ENCODE measurements at places on chromosomes 11 and 22.

GRCh38 chr22:45999379-45999971 is 22.5 kb upstream of the WNT7B start:
- DNase-seq = no peak

- DNase-seq = no peak
Observed at GRCh38 chr11:32331098-32331497, 104.2 kb downstream of the WT1 start.

DNA sequence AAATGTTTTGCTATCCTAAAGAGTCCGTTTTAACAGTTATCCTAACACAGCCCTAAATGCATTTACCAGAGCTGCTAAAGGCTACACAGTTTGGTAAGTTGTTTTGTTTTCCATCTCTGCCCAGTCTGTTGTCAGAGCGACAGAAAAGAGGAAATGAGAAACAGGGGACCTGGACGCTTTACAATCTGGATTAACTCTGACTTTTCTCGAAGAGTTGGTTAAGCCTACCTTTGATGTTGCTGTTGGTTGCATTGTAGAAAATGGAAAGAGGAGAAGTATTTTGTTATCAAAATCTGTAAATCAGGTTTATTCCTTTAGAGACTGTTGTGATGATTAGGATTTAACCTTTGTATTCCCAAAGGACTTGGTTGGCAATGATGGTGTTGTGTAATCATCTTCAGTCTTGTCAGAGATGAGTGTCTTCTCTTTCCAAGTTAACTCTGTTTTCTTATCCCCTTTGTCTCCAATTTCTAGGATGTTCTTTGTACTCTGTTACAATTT is 481 bp downstream of the ANGPTL5 start:
- no peak for DNase-seq

- DNase-seq = peak; percentile 4
Observed at GRCh38 chr11:115775846-115776245, 271.6 kb upstream of the CADM1 start.

GRCh38 chr11:67651976-67652781 is 1.6 kb upstream of the ACY3 start:
- DNase-seq = no peak

GRCh38 chr11:44351006-44351660 is 41.2 kb upstream of the ALX4 start:
- DNase-seq = no peak

GRCh38 chr22:30783021-30783420 is 88.3 kb downstream of the OSBP2 start:
- DNase-seq = no peak

GRCh38 chr22:25940479-25940878 is 198.5 kb downstream of the MYO18B start:
- DNase-seq = peak; percentile 13

DNA sequence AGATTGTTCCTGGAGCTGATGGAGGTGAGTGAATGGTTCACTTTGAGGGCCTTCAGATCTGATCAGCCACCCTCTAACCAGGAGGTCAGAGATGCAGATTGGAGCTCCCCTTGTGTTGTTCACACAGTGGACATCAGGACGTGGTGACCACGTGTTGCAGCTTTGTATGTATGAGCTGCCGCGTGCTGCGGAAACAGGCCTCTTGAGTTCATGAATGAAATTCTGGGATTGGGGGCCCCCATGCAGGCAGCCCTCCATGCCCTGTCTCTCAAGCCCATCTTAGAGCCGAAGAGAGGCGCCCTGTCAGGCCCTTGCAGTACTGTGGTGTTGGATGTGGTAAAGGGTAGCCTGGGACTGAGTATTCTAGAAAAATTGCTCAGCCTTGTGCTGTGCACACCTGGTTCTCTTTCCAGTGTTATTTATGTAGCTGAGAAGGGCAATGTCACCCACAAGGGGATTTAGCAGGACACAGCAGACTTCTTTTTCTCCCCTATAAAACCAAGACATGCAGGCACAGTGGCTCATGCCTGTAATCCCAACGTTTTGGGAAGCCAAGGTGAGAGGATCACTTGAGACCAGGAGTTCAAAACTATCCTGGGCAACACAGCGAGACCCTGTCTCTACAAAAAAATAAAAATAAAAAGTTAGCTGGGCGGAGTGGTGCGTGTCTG is 64.9 kb downstream of the MED15 start:
- DNase-seq = no peak

DNA sequence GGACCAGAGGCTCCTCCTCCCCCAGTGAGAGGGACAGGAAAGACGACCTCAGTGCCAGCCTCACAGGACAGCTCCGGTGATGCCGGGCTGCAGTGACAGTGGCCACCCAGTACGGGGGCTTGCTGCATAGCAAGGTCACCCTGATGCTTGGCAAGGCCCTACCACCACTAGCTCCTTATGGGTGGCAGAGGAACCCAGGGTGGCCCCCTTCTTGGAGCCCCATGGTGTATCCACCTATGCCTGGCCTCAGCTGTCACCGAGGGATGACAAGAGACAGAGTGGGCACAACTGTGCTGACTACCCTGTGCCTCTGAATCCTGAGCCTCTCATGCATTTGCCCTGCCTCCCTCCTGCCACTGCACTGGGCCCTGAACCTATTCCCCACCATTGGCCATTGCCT is 809.2 kb downstream of the TBC1D22A start:
- no peak for DNase-seq

GRCh38 chr11:55345306-55345705 is 2.3 kb downstream of the OR4A16 start:
- DNase-seq = no peak

- DNase-seq = no peak
Observed at GRCh38 chr11:72779495-72780128, 14.2 kb downstream of the STARD10 start.

DNA sequence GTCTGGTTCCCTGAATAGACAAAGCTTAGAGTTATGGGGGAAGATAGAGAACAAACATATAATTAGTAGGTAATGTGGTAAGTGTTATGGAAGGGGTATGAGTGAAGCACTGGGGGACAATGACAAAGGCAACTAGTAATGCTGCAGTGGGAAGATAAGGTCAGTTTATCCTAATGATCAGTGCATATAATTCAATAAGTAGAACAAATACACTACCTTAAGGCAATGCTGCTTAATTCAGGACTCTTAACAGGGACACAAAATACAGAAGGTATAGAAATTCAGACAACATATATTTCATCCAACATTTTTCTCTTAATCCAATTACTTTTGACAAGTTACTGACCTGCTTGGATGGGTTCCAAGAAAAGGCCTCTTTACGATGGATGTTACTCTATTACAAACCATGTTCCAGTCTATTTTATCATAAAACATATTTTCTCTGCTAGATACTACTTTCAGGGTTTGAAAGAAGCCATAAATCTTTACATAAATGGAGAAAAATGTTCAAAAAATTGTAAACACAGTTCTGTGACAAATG is 1186.2 kb downstream of the LRRC4C start:
- no peak for DNase-seq

DNA sequence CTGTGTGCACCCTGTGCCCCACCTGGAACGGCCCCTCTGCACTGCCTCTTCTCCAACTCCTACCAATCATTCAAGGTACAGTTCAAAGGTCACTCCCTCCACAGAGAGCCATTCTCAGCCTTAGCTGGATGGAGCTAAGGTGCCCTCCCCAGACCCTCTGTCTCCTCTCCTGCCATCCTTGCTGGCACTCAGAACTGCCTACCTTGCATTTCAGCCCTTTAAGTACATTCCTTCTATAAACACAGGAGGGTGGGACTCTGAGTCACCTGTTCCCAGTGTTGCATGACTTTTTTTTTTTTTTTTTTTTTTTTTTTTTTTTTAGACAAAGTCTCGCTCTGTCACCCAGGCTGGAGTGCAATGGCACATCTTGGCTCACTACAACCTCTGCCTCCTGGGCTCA is 8.6 kb downstream of the TTLL1 start:
- no peak for DNase-seq

GRCh38 chr22:45819305-45819704 is 147.7 kb downstream of the ATXN10 start:
- DNase-seq = no peak

DNA sequence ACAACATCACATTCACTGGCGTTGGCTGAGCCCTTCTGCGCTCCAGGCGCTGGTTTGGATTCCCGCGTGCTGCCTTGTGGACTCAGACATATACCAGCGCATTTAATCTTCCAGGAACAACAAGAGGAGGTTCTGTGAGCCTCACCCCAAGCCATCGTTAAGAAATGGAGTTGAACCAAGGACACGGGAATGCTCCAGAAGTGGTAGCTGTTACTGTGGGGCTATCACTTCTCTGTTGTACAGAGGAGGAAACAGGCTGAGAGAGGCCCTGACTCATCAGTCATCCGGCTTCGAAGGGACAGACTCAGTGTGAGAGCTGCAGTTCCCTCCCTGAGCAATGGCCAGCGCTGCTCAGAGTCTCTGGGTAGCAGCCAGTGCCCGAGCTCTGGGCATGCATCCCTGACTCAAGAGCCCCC is 291.3 kb downstream of the TBC1D22A start:
- DNase-seq = no peak

- peak; percentile 25 for DNase-seq
Observed at GRCh38 chr11:115170133-115170815, 333.9 kb downstream of the CADM1 start.

GRCh38 chr22:32761251-32761903 is 40.1 kb upstream of the TIMP3 start:
- no peak for DNase-seq

DNA sequence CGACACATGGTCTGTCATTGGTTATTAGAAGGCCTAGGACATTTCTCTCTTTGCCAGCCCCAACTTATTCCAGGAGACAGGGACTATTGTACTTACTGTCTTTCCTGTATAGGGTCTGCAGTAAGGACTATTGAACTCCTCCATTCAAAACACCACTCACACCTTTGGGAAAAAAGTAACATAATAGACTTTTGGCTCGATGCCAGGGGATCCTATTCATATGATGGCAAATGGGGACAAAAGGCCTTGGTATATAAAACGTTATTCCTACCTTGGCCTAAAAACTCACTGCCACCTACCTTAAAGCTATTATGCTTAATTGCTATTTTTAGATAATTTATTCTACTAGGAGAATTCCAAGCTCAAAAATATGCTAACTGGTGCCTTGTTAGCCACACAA is 6.3 kb upstream of the NDUFC2 start:
- no peak for DNase-seq

- DNase-seq = no peak
Observed at GRCh38 chr11:77882396-77882795, 61.5 kb downstream of the AAMDC start.

- DNase-seq = no peak
Observed at GRCh38 chr11:1772270-1773130, 8.8 kb upstream of the CTSD start.

DNA sequence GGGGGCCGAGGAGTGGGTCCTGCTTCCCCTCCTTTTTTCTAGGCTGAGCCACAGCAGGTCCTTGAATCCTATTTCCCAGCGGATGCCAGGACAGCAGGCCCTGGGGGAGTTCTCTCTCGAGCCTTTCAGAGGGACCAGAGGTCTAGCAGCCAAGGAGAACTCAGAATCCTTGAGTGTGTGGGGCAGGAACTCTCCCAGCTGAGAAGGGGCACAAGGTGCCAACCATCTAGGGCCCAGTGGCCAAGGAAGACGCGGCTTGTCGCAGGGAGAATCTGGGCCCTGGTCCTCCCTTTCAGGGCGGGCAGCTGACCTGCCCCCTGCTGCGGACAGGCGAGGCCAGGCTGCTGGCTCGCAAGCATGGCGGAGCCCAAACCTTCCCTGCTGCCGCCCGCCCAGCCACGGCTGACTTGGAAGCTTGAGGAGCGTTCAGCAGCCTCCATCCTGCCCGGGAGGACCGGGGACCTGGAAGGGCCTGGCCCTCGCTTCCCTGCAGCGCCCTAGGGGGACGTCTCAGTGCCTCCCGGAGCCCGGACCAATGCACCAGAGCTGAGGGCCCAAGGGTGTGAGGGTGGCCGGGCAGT is 972 bp upstream of the TSSC4 start:
- DNase-seq = no peak

- DNase-seq = no peak
Observed at GRCh38 chr11:97637701-97638100, 1247.9 kb downstream of the JRKL start.

GRCh38 chr11:108588287-108588686 is 5.3 kb downstream of the EXPH5 start:
- DNase-seq = no peak

DNA sequence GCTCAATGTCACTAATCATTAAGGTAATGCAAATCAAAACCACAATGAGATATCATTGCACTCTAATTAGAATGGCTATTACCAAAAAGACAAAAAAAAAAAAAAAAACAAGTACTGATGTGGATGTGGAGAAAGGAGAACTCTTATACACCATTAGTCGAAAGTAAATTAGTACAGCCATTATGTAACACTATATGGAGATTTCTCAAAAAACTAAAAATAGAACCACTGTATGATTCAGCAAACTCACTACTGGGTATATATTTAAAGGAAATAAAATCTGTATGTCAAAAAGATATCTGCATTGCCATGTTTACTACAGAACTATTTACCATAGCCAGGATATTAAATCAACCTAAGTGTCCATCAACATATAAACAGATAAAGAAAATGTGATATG is 265.4 kb upstream of the ARHGAP20 start:
- no peak for DNase-seq

DNA sequence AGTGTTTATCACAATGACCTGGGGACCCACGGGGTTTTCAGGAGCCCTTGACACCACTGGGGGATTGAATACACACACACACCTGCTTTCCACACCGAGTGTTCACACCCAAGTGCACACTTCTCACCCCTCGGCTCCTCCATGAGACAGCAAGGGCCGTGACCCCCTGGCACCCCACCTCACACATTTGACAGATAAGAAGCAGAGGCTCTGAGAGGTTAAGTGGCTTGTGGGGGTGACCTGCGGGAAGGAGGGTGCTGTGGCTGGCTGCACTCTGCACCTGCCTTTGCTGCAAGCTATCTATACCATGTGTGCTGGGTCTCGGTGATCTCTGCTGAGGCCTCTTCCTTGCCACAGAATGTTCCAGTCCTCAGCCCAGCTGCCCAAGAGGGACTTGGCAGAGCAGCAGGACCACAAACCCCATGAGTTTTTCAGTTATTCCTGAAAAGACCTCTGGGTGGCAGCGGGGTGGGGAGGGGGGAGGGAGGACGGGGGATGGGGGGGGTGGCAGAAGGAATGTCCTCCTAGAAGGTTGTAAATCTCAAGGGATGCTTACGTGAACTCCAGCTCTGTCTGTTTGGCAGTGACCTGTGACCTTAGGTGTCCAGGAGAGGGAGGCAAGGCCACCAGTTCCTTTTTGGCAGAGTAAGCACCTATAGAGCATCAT is 47.9 kb upstream of the RFPL3 start:
- peak; percentile 21 for DNase-seq

DNA sequence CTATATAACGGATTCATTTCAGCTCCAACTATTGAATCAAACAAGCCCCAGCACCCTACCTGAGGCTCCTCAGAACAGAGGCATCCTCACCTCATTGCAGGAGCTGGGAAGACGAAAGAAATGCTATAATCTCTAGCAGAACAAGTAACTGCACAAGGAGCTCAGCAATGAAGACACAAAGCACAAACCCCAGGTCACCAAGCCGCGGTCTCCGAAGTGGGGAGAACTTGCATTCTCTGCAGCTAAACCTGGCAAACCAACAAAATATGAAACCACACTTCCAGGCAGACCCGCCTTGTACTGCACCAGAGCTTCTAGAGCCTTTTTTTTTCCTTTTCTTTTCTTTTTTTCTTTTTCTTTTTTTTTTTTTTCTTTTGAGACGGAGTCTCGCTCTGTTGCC is 21.8 kb upstream of the CD5 start:
- DNase-seq = no peak

GRCh38 chr22:32331236-32331917 is 26.3 kb upstream of the RFPL3 start:
- DNase-seq = no peak

Data from NCI-H524 (cell line).